ENCODE measurements at places on chromosomes 2 and 18.
A peak's percentile ranks its signal among the peaks of the same experiment; 100 is the strongest.

DNA sequence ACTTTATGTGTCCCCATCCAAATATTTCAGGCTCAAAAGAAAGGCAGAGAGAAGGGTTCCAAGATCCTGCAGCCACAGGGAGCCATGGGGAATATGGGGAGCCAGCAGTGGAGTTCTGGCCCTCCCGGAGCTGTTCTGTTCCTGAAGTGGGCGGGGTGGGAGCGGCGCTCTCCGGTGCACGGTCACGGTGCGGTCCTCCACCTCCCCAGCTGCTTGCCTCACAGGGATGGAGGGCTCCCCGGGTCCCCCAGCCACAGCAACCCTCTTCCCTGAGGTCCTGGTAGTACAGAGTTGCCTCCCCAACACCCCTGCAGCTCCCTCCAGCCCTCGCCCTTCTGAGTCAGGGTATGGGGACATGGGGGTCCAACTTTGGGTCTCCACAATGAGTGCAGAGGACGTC lies 26.2 kb upstream of the SNED1 start:
- DNase-seq, result no peak

- no peak for DNase-seq
Measured at GRCh38 chr2:176852667-176853066, 359.9 kb upstream of the HNRNPA3 start.

DNA sequence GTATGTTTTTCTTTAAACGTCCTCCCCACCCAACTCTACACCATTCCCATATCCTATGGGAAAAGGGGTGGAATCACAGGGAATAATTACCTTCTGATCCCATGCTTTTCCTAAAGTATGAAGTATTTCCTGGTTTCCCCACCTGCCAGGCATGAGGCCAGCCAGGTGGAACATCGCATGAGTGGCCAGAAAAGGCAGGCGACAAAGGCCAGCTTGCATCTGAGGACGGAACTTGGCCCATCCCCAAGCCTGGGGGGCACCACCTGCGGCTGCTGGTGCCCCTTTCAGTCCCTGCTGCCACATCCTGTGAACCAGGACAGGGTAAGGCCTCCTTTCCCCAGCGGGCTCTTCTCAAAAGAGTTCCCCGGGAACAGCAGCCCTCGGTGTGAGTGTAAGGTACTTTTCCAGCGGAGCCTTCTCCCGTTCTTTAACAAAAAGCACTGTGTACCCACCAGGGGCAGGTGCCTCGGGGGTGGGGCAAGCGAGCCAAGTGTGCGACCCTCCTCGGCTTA lies 1.2 kb upstream of the ERFE start:
- no peak for DNase-seq

DNA sequence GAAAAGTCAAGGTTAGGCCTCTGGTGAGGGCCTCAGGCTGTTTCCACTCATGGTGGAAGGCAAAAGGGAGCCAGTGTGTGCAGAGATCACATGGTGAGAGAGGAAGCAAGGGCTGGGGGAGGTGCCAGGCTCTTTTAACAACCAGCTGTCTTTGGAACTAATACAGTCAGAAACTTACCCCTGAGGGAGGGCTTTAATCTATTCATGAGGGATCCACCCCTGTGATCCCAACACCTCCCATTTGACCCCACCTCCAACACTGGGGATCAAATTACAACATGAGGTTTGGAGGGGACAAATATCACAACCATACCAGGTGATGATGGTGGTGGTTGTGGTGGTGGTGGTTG lies 10.9 kb downstream of the POLI start:
- DNase-seq, result no peak

DNA sequence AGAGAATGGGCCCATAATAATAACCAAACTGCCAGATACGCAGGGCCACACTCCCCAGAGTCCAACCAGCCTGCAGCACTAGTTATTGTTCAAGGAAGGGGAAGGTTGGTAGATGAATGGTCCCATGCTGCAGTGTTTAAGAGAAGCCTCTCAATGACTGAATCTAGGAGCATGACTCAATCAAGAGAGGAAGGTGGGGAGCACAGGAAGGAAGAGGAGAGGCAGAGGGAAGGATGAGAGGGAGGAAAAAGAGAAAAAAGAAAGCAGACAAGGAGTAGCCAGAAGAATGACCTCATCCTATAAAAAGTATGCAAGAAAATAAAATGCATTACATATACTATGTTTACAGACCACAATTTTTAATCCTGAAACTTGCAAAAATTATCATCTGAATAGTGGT lies 174.5 kb downstream of the TCF4 start:
- no peak for DNase-seq

GRCh38 chr2:113700186-113700841 lies 56.1 kb downstream of the SLC35F5 start:
- peak; percentile 70 for DNase-seq

GRCh38 chr2:52698408-52698807 lies 1069.2 kb upstream of the CHAC2 start:
- no peak for DNase-seq

DNA sequence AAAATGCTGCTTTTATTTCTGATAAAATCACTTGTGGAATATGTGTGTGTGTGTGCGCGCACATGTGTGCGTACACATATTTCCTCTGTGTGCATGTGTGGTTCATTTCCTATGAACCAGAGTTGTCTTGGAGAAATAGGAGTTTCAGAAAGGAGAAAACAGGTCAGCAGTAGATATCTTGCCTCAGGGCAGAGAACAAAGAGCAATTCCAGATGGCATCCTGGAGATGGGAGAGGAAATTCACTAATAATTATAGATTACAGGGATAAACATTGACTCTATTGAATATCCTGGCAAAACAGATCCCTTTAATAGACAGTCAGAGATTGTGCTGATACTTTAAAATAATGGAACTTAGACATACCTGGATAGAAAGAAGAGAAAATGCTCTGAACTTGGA lies 298.0 kb downstream of the TRIB2 start:
- DNase-seq, result no peak

- DNase-seq, result no peak
Measured at GRCh38 chr2:128364441-128364911, 45.8 kb upstream of the HS6ST1 start.

DNA sequence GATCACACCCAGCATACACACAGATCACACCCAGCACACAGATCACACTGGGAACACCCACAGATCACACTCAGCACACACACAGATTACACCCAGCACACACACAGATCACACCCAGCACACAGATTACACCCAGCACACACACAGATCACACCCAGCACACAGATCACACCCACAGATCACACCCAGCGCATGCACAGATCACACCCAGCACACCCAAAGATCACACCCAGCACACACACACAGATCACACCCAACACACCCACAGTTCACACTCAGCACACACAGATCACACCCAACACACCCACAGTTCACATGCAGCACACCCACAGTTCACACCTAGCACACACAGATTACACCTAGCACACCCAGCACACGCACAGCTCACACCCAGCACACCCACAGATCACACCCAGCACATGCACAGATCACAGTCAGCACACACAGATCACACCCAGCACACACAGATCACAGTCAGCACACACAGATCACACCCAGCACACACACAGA lies 117.6 kb downstream of the DYSF start:
- DNase-seq, result no peak

GRCh38 chr2:23131066-23131575 lies 253.9 kb upstream of the KLHL29 start:
- DNase-seq, result no peak

DNA sequence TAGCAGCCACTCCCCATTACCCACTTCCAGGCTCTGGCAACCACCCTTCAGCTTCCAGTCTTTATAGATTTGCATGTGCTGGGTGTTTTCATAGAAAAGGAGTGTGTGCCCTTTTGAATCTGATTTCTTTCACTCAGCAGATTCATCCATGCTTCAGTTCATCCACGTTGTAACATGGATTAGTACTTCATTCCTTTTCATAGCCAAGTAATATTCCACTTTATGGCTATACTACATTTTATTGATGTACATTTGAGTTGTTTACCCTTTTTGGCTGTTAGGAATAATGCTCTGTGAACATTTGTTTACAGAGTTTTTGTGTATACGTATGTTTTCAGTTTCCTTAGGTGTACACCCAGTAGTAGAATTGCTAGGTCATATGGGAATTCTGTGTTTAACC lies 205.5 kb upstream of the RAB12 start:
- no peak for DNase-seq

DNA sequence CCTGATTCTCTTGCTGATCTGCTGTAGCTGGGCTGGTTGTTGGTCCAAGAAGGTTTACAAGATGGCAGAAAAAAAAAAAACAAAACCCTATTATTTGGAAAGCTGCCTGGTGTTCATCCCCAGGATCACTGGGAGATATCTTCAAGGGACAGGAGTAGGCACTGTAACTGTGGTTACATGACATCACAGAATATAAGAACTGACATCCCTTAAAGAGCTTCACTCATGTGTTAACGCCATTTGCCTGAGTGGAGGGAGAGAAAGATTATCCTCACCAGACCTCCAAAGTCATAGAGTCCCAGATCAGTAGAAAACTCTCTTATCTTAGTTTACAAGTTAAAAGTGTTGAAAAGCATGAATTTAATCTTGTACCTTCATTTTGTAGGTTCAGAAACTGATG lies 95.3 kb upstream of the BZW1 start:
- DNase-seq, result no peak

DNA sequence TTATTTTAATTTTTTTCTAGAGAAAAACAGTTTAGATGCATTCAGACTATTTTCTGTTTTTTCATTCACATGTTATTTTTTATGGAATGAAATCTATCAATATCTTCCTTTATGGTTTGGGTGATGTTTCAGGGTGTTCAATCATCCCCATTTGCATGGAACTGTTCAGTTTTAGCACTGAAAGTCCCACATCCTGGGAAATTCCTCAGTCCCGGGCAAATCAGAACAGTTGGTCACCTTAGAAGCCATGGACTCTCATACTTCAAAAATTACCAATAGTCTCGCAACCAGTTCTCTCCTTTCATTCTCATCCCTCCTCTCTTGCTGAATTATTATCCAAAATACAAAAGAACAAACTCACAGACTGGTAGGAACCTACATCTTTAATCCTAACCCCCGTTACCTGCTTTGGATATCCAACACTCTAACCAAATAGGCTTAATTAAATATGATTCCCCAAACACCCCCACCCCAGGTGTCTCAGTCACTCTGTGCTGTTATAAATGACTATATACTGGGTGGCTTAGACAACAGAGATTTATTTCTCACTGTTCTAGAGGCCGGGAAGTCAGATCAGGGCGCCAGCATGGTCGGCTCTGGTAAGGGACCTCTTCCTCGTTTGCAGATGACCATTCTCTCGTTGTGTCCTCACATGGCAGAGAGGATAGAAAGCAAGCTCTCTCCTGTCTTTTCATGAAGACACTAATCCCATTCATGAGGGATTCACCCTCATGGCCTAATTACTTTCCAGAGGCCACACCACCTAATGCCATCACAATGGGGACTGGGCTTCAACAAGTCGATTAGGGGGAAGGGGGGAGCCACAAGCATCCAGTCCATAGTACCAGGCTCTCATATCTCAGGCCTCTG lies 57.7 kb upstream of the SLC1A4 start:
- no peak for DNase-seq

DNA sequence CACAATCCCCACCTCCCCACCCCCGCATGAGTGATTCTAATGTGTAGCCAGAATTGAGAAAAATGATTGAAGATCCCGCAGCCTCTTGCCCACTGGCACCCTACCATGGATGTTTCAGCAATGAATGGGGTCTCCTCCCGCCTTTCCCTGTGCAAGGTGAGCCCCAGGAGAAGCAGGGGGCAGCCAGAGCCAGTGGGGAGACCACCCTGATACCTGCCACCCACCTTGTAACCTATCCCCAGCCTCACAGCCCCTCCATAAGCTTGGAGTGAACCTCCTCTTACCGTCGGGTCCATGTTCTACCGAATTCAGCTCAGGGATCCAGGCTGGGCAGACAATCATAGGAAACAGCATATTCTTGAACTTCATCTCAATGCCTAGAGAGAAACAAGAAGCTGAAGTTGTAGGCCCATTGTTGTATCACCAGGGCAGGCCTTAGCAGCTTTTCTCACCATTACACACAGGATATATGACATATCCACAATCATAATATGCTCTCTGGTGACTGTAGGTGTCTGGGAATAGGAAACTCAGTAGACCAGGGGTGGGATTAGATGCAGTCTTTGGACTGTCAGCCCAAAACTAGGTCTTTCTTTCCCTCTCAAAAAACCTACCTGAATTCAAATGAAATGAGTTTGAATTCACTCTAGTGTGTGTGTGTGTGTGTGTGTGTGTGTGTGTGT lies 30.9 kb downstream of the XDH start:
- DNase-seq, result no peak

DNA sequence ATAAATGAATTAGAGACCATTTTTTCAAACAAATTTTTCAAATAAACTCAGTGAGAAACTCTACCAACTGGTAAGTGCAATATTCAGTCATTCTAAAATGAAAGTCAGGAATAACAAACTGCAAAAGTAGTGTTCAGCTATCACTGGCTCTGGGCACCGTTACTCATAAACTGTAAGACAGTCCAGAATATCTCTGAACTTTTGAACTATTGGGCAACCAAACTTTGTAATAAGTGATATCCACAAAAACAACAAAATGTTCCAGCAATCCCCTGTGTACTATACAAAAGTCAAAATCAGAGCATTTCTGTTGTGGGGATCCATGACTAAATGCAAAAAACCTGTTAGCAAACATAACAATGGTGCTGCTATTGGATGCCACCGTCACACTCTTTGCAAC lies 56.3 kb downstream of the SLC25A12 start:
- DNase-seq, result no peak

GRCh38 chr2:239964399-239965185 lies 60.5 kb downstream of the NDUFA10 start:
- no peak for DNase-seq

GRCh38 chr2:182283512-182283911 lies 143.3 kb downstream of the PDE1A start:
- DNase-seq, result no peak

GRCh38 chr2:213723707-213724106 lies 439.4 kb downstream of the SPAG16 start:
- no peak for DNase-seq

GRCh38 chr2:173099271-173099670 lies 23.6 kb downstream of the MAP3K20 start:
- no peak for DNase-seq

- no peak for DNase-seq
Measured at GRCh38 chr18:56026509-56026908, 438.5 kb upstream of the TCF4 start.

DNA sequence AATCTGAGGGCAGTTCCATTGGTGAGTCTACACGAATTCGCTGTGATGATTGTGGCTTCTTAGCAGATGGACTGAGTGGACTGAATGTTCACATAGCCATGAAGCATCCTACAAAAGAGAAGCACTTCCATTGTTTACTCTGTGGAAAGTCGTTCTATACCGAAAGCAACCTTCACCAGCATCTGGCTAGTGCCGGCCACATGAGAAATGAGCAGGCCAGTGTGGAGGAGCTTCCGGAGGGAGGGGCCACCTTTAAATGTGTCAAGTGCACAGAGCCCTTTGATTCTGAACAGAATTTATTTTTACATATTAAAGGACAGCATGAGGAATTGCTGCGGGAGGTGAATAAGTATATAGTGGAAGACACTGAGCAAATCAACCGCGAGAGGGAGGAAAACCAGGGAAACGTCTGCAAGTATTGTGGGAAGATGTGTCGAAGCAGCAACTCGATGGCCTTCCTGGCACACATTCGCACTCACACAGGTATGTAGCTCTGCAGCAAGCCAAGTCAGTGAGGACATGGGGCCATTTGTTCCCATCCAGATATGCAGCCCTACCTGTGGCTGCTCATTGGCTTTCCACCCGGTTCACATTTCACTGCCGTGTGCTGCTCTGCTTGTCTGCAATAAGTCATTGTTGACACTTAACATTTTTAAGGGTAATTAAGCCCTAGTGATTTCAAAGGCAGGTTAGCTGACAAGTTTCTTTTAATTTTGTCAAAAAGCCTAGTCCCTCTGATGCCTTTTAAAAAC lies 37.7 kb downstream of the ZNF407 start:
- DNase-seq, result no peak

GRCh38 chr2:21774691-21775368 lies 651.1 kb downstream of the TDRD15 start:
- no peak for DNase-seq

All from GM12864 (cell line).